ENCODE measurements at places on chromosomes 6 and 20.

- DNase-seq, result no peak
These were observed 647 bp upstream of the POU5F1 start for GRCh38 chr6:31170987-31171671.

- DNase-seq, result no peak
These were observed 6.8 kb downstream of the ADA start for GRCh38 chr20:44644667-44645131.

DNA sequence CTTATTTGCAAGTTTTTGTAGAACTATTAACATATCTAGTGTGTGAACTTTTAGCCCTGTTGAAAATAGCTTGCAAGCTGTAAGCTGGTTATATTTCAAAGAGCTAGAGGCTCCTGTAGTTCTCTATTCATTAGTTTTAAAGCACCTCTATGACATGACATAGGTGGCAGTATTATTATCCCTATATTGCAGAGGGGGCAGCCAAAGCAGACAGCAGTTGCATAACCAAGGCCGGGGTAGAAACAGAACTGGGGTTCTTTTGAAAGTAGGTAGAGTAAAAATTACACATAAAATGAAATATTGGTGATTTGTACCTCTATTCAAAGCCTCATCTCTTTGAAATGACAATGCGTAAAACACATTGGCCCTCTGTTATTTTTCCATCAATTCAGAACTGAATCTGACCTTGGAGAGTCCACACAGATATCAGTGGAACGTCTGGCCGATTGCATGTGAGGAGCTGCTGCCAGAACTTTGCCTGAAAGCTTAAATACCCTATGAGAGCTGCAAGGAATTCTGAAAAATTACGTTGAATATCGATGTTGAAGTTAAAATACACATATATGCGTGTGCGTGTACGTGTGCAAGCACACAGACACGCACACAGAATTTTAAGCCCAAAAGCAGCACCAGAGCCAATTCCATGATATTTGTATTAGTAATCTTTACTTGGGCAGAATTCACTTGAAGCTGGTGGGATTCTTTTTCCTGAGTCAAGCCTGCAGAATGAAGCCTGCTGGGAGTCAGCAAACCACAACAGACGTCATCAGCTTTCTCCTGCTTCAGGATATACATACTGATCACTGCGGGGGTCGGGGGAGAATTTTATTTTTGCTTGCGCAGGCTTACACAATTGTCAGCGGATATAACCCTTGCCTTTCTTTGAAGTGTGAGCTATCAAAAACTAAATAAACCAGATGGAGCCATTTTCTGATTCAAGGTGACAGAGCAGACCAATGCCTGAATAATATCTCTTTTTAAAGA lies 163.2 kb downstream of the PDE7B start:
- no peak for DNase-seq

- DNase-seq, result no peak
These were observed 302.7 kb upstream of the ZFP64 start for GRCh38 chr20:52494244-52494643.

- DNase-seq, result no peak
These were observed 35.0 kb downstream of the BTBD9 start for GRCh38 chr6:38604700-38605099.

- no peak for DNase-seq
These were observed 6.3 kb downstream of the TNFAIP3 start for GRCh38 chr6:137873273-137873762.

DNA sequence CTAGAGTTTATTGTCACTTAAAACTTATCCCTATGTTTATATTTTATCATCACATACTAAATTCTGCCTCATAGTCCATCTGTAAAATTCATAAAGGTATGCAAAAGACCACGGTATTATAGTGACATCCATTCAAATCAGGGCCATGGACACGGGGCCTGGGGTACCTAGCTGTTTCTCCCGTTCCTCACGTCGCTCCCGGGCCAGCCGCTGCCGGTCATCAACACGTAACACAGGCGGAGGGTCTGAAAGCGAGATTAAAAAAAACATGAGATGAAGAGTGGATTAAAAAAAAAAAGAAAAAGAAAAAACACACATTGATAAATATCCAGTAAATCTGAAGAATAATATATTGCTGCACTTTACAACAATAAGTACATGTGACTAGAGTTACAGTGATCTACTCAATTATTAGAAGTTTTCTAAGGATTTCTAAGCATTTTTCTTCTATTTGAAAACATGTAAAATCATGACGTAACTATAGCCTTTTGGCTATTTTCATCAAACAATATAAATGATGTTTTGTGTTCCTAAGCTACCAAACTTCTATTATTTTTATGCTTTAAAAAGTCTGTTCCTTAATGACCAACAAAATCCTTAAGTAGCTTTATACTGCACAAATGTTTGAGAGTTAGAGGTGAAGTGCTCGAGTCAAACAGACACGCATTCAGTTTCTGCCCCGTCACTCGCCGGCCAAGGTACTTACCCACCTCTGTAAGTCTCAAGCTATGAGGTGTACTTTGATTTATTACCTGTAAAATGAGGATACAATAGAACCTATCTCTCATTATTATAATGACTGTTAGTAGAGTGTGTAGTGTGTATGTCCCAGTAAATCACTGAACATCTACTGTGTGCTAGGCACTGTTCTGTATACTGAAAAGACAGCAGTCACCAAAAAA lies 122.1 kb upstream of the BCLAF1 start:
- no peak for DNase-seq

DNA sequence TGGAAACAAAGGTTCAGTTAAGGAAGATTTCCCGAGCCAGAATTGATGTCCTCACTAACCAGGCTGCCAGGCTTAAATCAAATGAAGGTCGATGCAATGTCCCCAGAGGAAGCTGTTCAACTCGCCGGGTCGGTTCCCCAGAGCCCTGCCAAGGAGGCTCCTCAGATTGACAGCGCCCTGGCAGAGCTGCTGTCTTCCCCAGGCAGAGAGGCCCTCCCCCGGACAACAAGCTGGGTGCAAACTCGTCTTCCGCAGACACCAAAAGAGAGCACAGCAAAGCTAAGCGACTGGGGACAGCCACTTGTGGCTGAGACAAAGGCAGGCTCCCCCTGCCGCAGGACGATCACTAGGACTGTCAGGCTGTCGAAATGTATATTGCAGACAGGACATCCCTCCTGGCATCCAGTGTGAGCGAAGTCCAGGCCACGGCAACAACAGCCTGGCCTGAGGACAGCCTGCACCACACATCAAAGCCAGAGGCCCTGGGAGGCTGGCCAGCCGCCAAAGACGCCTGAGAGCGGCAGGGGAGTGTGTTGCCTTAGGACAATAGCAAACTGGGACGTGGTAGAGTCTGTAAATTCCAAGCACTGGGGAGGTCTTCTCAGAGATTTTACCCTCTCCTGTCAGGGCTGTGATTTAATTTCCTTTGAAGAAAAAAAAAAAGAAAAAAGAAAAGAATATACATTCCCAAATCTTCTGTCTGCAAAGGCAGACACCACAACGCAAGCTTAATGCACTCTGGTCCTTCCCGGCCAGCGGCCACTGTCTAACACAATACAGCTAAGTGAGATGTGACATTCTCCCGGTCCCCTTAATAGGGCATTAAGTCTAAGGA lies 99.1 kb downstream of the HIVEP2 start:
- no peak for DNase-seq

GRCh38 chr20:1894951-1895673 lies at the start of gene SIRPA:
Gene SIRPA, plus strand, starts transcription at chr20:1895407. Its CDS starts 41 bp downstream, at chr20:1895448.
- DNase-seq, result peak; percentile 6

DNA sequence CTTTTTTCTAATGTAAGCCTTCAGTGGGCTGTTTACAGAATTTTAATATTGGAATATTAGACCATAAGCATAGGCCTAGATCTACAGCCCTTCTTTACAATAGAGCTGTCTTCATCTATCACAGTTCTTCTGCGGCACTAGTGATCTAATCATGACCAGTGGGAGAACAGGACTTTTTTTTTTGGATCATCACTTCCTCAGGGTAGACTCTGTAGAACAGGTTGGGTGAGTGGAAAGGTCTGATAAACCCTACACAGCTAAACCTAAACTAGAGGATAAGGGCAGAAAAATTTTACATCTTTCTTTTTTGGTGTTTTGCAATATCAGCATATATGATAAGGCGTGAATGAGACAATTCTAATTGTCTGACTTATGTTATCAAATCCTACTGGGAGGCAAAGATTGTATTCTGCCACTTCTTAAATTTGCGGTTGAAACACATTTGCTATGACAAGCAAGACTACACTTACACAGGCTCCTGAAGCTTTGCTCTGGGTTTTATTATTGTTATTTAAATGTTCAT lies 52.2 kb downstream of the GOPC start:
- no peak for DNase-seq

GRCh38 chr6:146028252-146028795 lies 538 bp upstream of the GRM1 start:
- peak; percentile 44 for DNase-seq

DNA sequence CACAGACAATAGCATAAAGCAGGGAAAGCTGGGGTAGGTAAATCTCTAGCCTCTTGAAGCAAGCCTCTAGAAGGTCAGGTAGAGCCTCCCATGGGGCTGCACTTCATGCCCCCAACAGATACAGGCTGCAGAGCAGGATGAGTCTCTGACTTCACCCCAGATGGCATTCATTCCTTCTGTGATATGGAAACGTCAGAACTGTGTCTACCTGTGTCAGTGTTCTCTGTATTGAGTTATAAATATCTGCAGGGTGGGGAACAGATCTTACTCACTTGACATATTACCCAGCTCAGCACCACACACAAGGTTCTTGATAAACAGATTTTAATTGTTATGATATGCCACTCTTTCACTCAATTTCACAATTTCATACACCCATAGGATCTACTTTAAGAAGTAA lies 2.1 kb downstream of the LGSN start:
- DNase-seq, result no peak

GRCh38 chr6:63732336-63732735 lies 96.7 kb downstream of the PHF3 start:
- DNase-seq, result no peak

GRCh38 chr6:25053875-25054371 lies 118.2 kb upstream of the RIPOR2 start:
- no peak for DNase-seq

- DNase-seq, result no peak
These were observed 15.2 kb downstream of the MAP1LC3A start for GRCh38 chr20:34573541-34574300.

- peak; percentile 34 for DNase-seq
These were observed at the start of gene VNN1 for GRCh38 chr6:132713352-132714134. Gene VNN1, minus strand, starts transcription at chr6:132714055. Its CDS starts 20 bp downstream, at chr6:132714035.

DNA sequence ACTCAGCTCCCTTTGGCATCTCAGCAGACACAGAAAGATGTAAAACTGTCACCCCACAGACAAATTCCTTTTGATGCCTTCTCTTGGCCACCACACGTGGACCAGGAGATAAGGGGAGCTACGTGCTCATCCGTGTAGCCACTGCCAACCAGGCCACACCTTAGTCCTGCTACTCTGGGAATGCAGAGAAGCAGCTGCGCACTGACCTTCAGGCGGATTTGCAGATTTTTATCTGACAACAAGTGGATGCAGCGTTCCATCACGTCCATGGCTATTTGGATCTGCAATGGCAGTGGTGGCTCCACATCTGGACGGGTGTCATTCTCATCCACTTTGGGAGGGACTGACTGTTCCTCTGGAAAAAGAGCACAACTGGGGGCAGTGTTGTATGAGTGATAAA lies 30.8 kb downstream of the TTI1 start:
- DNase-seq, result peak; percentile 21

DNA sequence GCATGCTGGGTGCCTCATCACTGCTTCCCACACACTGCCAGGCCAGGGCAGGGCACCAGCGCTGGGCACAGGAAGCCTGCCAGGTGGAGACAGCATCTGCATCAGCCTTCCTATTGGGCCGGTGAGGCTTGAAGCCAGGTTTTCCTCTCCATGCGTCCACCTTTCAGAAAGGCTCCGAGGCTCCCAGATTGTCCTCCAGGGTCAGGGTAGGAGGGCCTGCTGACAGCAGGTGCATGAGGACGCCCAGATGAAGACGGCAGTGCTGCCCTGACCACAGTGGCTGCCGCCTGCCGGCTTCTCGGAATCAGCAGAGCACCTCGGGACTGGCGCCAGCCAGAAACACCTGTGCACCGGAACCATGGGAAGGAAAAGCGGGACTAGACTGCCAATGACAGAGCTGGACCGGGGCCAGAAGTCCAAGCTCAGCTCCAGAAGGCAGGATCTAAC lies 170.5 kb upstream of the CST7 start:
- no peak for DNase-seq

GRCh38 chr6:72715119-72715518 lies 93.3 kb downstream of the KCNQ5 start:
- DNase-seq, result no peak

DNA sequence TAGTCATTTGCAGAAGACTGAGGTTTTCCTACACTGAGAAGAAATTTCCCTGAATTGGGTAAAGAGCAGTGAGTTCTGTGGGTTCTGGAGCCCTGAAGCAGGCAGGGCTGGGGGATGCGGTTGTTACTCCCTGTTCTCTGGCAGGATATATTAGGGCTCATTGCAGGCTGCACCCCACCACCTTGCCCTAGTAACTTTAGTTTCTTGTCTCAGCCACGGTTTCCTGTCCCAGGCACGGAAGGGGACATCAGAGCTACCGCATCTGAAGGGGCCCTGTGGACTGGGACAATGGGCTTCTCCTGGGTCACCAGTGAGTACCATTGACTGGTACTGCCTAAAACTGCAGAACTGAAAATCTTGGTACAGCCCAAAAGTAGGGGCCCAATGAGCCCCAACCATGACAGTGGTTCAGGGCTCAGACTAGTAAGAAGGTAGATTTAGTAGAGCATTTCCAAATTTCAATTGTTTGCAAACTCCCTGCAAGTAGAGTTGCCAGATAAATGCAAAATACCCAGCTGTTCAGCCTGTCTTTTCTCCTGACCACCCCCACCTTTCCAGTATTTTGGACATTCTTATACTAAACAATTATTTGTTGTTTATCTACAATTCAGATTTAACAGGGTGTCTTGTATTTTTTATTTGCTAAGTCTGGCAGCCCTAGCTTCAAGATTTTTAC lies 54.5 kb upstream of the EYA2 start:
- DNase-seq, result no peak

DNA sequence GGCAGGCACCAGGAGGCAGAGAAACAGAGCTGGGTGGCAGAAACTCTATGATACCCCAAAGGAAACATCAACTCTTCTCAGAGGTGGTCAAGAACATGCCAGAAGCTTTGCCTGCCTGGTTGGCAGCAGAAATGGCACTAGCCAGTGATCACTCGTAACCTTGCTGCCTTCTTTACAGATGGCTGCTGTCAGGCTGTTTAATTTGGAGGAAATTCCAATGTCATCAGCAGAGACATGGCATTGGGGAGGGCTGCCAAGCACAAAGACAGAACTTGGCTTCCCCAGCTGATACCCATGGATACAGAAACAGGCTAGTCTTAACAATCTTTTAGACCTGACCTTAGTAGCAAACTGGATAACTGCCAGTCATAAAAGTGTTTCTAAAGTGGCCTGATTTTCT lies 153.6 kb downstream of the GMPR start:
- DNase-seq, result no peak
